ENCODE measurements at places on chromosomes 13 and 19.

DNA sequence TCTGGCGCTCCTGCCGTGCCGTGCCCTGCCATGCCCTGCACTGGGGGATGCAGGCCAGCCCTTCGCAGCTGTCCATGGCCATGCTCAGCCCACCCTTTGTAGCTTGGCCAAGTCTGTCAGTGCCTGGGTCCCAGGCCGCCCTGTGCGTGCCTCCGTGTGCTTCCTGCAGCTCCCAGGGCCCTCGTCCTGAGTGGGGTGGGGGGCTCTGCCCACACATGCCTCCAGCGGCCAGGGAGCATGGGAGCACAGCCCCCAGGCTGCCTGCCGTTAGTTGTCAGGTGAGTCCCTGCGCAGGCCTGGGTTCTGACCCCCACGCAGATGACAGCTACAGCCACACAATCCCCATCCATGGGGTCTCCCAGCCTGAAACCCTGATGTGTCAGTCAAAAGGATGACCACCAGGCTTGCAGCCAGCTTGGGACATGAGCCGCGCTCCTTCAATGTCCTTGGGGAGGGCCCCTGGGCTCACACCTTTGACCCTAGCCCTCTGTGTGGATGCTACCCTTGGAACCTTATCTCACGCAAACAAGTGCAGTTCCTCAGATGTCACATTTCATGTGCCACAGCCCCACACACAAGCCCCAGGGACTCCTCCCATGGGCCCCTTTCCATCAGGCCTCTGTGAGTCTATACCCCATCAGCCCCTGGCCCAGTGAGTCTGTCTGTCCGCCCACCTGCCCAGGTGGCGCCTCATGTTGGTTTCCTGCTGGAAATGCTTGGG lies 24.5 kb downstream of the TMED1 start:
- DNase-seq: no peak

GRCh38 chr13:20387006-20387405 lies 138.7 kb downstream of the CRYL1 start:
- DNase-seq: no peak

DNA sequence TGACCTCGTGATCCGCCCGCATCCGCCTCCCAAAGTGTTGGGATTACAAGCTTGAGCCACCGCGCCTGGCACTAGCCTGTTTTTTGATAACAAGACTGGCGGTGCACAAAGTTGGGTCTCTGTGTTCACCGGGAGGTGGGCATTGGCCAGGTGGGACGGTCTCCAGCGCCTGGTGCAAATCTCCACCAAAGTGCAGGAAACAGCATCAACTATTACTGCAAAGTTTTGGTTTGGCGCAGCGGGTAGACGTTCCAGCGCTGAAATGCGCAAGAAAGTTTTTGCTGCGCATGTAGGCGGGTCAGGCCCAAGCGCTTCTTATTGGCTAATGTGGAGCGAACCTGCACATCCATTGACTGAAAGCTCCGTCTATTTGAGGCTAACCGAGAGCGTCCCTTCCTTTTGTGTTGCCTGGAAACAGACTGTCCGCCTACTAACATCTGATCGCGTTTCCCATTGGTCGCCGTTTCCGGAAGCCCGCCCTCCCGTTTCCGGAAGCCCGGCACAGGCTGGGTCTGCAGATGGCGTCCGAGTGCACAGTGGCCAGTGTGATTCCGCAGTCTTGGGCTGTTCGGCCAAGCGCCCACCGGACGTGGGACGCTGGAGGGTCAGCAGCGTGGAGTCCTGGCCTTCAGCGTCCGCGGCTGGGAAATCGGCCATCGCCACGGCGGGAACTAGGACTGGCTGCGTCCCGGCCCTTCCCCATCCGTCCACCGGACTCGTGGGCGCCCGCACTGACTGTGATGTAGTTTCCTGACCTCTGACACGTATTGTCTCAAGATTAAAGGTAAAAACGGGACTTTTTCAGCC lies 53.3 kb upstream of the ZNF527 start:
- peak; percentile 96 for DNase-seq

- no peak for DNase-seq
Observed at GRCh38 chr19:55273978-55274707, 5.8 kb downstream of the HSPBP1 start.

GRCh38 chr19:18233224-18233825 lies 7.1 kb upstream of the PDE4C start:
- peak; percentile 61 for DNase-seq

DNA sequence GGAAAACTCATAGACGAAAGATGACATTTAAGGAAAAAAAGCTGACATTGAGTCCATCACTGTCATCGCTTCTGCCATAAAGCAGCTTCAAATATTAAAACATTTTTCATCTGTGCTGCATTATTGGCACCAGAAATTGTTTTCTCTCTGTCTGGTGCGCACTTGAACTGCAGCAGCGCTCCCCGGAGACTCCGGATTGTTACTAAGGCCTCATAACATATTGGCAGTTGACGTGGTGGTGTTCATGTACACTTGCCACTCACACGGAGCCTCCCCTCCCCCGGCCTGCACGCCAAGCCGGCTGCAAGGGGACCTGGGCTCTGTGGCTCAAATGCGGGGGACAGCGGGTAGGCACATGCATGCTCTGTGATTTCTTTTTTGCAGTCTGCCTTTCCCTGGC lies 203.2 kb downstream of the TSHZ3 start:
- no peak for DNase-seq

DNA sequence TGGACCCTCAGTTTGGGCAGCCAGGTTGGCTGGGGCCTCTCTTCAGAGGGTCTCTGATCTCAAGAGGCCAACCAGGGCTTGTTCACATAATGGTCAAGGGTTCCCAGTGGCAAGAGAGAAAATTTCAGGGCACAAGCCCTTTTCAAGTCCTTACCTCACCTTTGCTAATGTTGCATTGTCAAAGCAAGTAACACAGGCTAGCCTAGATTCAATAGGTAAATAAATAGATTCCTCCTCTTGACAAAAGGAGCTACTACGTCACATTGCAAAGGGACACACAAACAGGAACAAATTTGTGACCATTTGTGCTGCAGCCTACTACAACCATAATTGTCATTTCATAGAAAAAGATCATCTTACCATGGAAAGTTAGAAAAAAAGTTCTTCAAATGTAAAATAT lies 33.9 kb upstream of the FRY start:
- no peak for DNase-seq

DNA sequence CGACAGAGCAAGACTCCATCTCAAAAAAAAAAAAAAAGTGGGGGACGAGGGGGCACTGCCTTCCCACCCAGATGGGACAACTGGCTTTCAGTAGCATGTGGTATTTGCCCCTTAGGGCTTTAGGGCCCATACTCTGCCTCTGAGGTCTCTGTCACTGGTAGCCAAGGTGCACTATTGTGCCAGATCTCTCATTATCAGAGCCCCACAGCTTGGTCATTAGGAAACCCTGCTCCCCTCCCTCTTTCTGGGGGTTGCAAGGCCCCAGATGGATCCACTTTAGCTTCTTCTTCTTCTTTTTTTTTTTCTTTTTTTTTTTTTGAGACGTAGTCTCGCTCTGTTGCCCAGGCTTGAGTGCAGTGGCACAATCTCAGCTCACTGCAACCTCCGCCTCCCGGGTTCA lies 11.2 kb upstream of the ZNF358 start:
- no peak for DNase-seq

- no peak for DNase-seq
Observed at GRCh38 chr13:26436914-26437313, 120.6 kb upstream of the WASF3 start.

- no peak for DNase-seq
Observed at GRCh38 chr19:3193256-3194105, 7.8 kb downstream of the NCLN start.

- no peak for DNase-seq
Observed at GRCh38 chr19:1880611-1881392, 4.5 kb downstream of the ABHD17A start.

DNA sequence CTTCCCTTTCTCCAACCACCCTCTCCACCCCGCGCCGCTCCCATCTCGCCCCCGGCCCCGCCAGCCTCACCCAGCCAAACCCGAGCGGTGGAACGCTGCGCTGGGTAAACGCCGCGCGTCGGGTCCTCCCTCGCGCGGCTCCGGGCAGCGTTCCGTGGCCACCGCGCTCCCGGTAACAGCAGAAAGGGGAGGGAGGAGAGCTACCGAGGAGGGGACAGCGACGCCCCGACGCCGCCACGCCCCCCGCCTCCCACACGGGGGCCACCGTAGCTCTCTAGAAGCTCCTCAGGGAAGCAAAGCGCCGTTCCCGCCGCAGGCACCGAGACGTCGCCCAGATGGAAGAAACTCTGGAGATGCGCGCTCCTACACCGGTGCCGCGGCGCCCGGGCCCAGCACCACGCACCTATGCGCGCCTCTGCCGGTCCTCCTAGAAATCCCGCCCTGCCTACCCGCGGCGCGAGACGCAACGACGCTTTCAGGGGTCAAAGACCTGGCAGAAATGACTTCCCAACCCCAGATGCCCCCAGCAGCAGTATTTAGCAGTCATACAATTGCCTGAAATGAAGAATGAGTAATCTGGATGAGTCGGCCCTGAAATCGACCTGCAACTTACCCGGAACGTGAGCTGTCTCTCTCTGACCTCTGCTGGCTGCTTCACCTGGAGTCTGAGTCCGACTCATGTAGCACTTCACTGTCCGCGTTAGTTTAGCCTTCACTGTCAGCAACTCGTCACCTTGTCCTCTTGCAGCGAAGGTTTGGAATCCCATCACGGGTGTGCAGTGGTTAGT lies at the start of gene RUBCNL:
RUBCNL (minus strand) TSS at position 189 of the 788 bp plus-strand sequence. CDS start 14,777 bp downstream, outside the sequence.
- peak; percentile 60 for DNase-seq

- peak; percentile 71 for DNase-seq
Observed at GRCh38 chr13:36778083-36778671, 40.8 kb upstream of the RFXAP start.

DNA sequence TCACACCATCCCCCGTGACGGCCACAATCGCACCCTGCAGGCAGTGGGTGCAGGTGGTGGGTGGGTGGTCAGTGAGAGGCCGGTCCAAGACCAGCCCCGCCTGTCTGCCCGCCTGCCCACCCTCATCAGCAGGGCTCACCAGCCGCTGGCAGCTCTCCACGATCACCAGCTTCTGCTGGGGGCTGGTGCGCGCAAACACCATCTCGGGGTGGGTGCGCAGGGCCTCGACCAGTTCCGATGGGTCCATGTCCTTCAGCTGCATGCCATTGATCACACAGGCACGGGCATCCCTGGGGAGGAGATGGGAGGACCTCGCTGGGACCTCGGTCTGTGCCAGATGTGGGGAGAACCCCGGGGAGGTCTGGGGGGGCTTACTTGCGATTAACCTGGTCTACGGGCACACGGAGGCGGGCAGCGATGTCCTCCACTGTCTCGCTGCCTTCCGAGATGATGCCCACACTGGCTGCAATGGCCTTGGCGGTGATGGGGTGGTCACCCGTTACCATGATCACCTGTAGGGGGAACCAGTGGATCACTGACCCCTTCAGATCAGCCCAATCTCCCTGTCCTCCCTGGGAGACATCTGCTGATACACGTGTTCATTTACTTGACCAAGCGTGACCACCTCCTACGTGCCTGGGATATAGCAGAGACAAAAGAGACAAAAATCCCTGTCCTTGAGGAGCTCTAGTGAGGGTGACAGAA lies 8.0 kb downstream of the ATP4A start:
- no peak for DNase-seq

GRCh38 chr19:16397791-16398529 lies 73.3 kb downstream of the KLF2 start:
- no peak for DNase-seq

GRCh38 chr19:50203281-50204080 lies at the start of gene MYH14:
MYH14 (plus strand) TSS chr19:50203622; CDS start chr19:50210366, 6,744 bp downstream.
- peak; percentile 88 for DNase-seq

DNA sequence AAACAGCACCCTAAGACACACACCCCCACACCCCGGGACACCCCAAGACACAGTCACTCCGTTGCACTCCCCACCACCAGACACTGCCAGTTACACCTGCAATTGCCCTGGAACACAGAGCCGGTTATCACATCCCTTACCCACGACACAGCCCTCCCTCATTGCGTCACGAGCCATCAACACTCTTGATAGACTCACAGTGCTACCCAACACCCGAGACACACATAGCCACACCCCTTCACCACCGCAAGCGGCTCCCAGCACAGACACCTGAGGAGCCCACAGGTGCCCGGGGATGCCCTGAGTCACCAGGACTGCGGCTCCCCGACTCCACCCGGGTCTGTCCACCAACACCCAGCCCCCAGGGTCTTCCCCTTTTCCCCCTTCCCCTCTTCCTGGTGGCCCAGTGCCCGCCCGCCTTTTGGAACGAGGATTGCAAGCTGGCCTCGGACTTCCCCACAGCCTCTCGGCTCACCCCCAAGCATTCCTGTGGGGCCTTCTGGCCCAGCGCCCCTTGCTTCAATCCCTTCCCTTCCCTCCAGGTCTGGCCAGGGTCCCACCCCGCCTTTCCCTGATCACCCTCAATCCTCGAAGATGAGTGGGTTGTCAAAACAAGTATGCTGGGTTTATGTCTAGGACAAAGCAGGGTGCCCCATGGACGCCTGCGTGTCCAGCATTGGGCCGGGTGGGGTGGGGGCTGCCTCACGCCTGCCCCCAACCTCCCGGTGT lies 1.7 kb upstream of the PTGER1 start:
- DNase-seq: no peak

GRCh38 chr19:10797078-10797477 lies 38.9 kb downstream of the TMED1 start:
- DNase-seq: no peak

DNA sequence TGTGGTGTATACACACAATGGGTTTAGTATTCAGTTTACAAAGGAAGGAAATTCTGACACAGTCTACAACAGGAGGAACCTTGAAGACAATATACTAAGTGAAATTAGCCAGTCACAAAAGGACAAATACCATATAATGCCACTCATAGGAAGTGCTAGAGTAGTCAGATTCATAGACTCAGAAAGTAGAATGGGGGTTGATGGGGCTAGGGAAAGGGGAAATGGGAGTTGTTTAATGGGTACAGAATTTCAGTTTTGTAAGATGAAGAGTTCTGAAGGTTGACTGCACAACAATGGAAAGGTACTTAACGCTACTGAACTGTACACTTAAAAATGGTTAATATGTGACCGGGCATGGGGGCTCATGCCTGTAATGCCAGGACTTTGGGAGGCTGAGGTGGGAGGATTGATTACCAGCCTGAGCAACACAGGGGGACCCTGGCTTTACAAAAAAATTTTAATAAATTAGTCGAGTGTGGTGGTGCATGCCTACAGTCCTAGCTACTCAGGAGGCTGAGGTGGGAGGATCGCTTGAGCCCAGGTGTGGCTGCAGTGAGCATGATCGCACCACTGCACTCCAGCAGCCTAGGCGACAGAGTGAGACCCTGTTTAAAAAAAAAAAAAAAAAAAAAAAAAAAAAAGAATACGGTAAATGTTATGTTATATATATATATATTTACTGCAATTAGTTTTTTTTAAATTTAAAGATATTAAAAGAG lies 45.0 kb downstream of the SLC15A1 start:
- no peak for DNase-seq

- DNase-seq: no peak
Observed at GRCh38 chr19:31231237-31231636, 118.0 kb downstream of the TSHZ3 start.

Measured in left kidney (tissue), 8 donors.